ENCODE measurements at places on chromosomes 1 and 21.

GRCh38 chr1:172585861-172586260 is 52.9 kb downstream of the SUCO start:
- H3K4me3 ChIP-seq: no peak overlapping the region
- peaks cover 5% of the 10 kb centered on the region for H3K36me3 ChIP-seq
- DNase-seq: no peak
- no peaks in the 10 kb centered on the region for H3K27me3 ChIP-seq
- H3K27ac ChIP-seq: no peak overlapping the region
- H3K4me1 ChIP-seq: peaks cover 8% of the 10 kb centered on the region

DNA sequence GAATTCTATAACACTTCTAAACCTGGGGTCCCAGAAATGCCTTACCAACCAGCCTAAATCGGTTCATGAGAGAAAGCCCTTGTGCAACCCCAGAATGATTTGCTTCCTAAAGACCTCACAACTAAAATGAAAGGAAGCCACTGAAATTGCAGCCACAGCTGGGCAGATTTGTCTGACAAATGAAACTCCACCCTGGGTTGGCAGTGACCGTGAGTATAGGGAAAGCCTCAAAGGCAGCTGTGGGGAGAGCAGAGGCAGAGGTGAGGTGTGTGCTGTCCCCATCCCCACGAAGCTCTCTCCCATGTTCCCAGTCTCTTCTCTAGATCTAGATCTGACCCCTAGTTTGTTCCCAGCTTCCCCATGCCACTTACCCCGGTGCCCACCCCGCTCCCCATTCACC is 23.1 kb downstream of the RHBDL2 start:
- no peak for DNase-seq
- H3K27me3 ChIP-seq: no peaks in the 10 kb centered on the region
- H3K27ac ChIP-seq: no peak overlapping the region
- no peak overlapping the region for H3K4me3 ChIP-seq
- no peaks in the 10 kb centered on the region for H3K4me1 ChIP-seq
- no peaks in the 10 kb centered on the region for H3K36me3 ChIP-seq

- H3K4me1 ChIP-seq: no peaks in the 10 kb centered on the region
- H3K36me3 ChIP-seq: no peaks in the 10 kb centered on the region
- H3K4me3 ChIP-seq: no peak overlapping the region
Measured at GRCh38 chr1:57603696-57604095, 179.8 kb upstream of the DAB1 start.

DNA sequence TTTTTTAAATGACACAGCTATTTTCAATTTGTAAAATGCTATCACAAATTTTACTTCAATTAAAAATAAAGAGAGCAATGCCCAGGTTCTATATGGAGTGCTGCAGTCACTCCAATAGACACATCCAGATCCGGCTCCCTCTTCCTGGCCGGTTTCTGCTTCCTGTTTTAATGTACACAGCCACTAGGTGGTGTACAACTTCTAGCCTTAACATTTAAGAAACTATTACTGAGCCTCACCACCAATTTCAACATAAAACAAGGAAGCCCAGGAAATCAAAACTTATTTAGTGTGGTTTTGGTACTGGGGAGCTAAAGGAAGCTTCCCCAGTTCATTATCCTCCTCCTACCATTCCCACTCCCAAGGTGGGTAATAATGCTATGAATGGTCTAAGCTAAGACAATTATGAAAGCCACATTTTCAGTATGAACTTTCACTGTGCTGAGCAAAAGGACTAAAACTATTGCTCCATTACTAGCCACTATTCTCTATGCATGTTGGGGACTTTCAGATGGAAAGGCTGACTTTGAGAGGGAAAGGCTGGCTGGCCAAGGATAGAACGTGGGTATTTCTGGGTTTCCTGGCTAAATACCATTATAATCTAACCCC is 25.5 kb upstream of the MTMR11 start:
- no peaks in the 10 kb centered on the region for H3K27me3 ChIP-seq
- H3K36me3 ChIP-seq: peaks cover 41% of the 10 kb centered on the region
- H3K4me1 ChIP-seq: peaks cover 4% of the 10 kb centered on the region
- no peak overlapping the region for H3K27ac ChIP-seq

GRCh38 chr1:205709640-205710039 is 29.3 kb upstream of the SLC45A3 start:
- no peak overlapping the region for H3K4me3 ChIP-seq
- no peak for DNase-seq
- H3K27me3 ChIP-seq: no peaks in the 10 kb centered on the region
- H3K4me1 ChIP-seq: peaks cover 8% of the 10 kb centered on the region
- H3K36me3 ChIP-seq: peaks cover under 1% of the 10 kb centered on the region
- H3K27ac ChIP-seq: no peak overlapping the region

GRCh38 chr1:91545506-91546300 is 45.1 kb downstream of the CDC7 start:
- DNase-seq: no peak
- H3K27ac ChIP-seq: no peak overlapping the region
- no peaks in the 10 kb centered on the region for H3K4me1 ChIP-seq

DNA sequence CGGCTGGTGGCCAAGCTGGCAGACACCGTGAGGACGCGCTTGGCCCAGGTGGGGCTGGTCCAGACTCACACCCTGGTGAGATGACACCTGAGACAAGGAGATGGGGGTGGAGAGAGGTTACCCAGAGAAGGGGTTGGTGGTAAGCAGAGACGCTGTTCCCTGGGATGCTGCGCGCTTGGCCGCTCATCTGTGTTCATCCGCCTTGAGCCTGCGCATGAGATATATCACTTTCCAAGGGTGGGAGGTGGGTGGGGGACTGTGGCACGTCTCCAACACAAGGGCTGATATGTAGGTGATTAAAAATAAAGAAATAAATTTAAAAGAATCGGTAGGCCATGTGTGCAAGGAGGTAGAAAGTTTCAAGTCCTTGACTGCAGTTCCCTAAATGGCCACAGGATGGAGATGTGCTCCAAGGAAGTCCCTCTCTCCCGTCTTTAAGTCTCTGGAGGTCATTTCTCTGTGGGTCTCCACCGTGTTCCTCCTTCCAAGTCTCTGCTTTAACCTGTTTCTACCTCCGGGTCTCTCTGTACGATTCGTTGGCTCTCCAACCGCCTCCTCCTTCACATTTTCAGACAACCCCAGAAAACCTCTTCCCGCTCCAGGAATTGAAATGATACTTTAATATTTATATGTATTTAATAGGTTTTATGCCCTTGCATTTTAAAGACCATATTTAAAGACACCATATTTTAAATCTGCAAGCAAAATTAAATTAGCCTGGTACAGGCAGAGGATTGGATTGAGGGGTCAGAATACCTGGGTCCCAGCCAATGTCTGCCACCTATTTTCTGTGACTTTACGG is 4.5 kb downstream of the TTC24 start:
- DNase-seq: peak; percentile 84
- H3K27me3 ChIP-seq: peaks cover 18% of the 10 kb centered on the region
- H3K4me1 ChIP-seq: no peaks in the 10 kb centered on the region
- no peak overlapping the region for H3K27ac ChIP-seq
- no peak overlapping the region for H3K4me3 ChIP-seq

- H3K27ac ChIP-seq: no peak overlapping the region
- peaks cover 20% of the 10 kb centered on the region for H3K36me3 ChIP-seq
Measured at GRCh38 chr1:43455213-43455889, 1.6 kb upstream of the HYI start.

- peaks cover 2% of the 10 kb centered on the region for H3K4me1 ChIP-seq
- no peaks in the 10 kb centered on the region for H3K36me3 ChIP-seq
- H3K27me3 ChIP-seq: no peaks in the 10 kb centered on the region
- no peak overlapping the region for H3K27ac ChIP-seq
- H3K4me3 ChIP-seq: no peak overlapping the region
Measured at GRCh38 chr1:9846611-9847171, 22.9 kb upstream of the CLSTN1 start.

- no peaks in the 10 kb centered on the region for H3K36me3 ChIP-seq
- H3K27ac ChIP-seq: no peak overlapping the region
- H3K27me3 ChIP-seq: no peaks in the 10 kb centered on the region
- H3K4me1 ChIP-seq: no peaks in the 10 kb centered on the region
Measured at GRCh38 chr1:90480271-90480835, 236.7 kb downstream of the BARHL2 start.

GRCh38 chr1:214709241-214709640 is 106.2 kb downstream of the CENPF start:
- H3K36me3 ChIP-seq: no peaks in the 10 kb centered on the region
- H3K27me3 ChIP-seq: no peaks in the 10 kb centered on the region
- peaks cover 4% of the 10 kb centered on the region for H3K4me1 ChIP-seq
- H3K4me3 ChIP-seq: no peak overlapping the region
- H3K27ac ChIP-seq: peak overlapping the region; percentile 54

- no peak for DNase-seq
- no peaks in the 10 kb centered on the region for H3K4me1 ChIP-seq
- no peak overlapping the region for H3K4me3 ChIP-seq
- no peaks in the 10 kb centered on the region for H3K36me3 ChIP-seq
- H3K27me3 ChIP-seq: peaks cover 7% of the 10 kb centered on the region
Measured at GRCh38 chr1:58255192-58255591, 291.3 kb downstream of the OMA1 start.

- peak; percentile 38 for DNase-seq
- H3K4me1 ChIP-seq: peaks cover 2% of the 10 kb centered on the region
- H3K36me3 ChIP-seq: no peaks in the 10 kb centered on the region
- H3K27ac ChIP-seq: no peak overlapping the region
- H3K4me3 ChIP-seq: no peak overlapping the region
Measured at GRCh38 chr1:79197421-79197820, 190.9 kb upstream of the ADGRL4 start.

GRCh38 chr1:21175670-21176581 is 771 bp downstream of the EIF4G3 start:
- H3K27me3 ChIP-seq: no peaks in the 10 kb centered on the region
- H3K4me1 ChIP-seq: peaks cover 6% of the 10 kb centered on the region

DNA sequence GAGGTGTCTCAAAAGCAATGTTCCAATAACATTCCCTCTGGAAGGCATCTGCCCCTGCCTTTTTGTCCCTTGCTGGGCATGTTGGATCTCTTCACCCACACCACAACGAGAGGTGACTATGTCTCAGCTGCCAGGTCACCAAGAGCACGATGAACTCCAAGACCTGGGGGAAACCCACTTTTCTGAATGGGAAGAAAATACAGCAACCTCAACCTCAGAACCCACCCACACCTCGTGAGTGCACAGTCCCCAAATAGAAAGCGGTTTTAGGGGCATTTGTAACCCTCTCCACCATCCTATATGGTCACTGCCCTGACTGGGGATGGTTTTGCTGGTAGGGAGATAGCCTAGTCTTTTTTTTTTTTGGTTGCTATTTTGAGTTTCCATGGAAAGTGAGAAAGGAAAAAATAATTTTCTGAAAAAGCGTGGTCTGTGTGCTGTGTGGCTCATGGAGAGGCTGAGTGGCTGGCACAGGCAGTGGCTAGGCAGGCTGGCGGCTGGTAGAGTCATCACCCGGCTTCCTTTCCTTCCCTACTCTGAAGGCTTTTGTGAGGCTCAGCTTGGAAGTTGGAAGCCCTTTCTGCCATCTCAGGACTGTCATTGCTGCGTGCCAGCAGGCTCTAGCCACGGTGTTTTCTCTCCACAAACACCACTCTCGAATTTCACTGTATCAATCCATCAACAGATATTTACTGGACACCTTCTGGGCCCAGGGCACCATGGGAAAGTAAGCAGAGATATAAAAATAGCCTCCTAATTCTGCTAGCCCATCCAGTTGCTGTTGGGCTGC is 15.8 kb downstream of the TSPAN2 start:
- no peaks in the 10 kb centered on the region for H3K4me1 ChIP-seq
- no peak for DNase-seq
- H3K27me3 ChIP-seq: peaks cover 10% of the 10 kb centered on the region

GRCh38 chr1:15354580-15354965 is 55.1 kb upstream of the EFHD2 start:
- peak; percentile 78 for DNase-seq
- H3K4me1 ChIP-seq: peaks cover 11% of the 10 kb centered on the region
- no peak overlapping the region for H3K27ac ChIP-seq
- H3K4me3 ChIP-seq: no peak overlapping the region
- no peaks in the 10 kb centered on the region for H3K36me3 ChIP-seq

- no peak for DNase-seq
- no peak overlapping the region for H3K27ac ChIP-seq
- no peaks in the 10 kb centered on the region for H3K27me3 ChIP-seq
- no peak overlapping the region for H3K4me3 ChIP-seq
- H3K4me1 ChIP-seq: no peaks in the 10 kb centered on the region
- no peaks in the 10 kb centered on the region for H3K36me3 ChIP-seq
Measured at GRCh38 chr1:209820986-209821385, 6.8 kb upstream of the UTP25 start.

- H3K4me1 ChIP-seq: peaks cover 10% of the 10 kb centered on the region
- no peaks in the 10 kb centered on the region for H3K27me3 ChIP-seq
- H3K27ac ChIP-seq: no peak overlapping the region
- H3K4me3 ChIP-seq: no peak overlapping the region
- no peak for DNase-seq
- H3K36me3 ChIP-seq: no peaks in the 10 kb centered on the region
Measured at GRCh38 chr1:145692785-145693443, 14.3 kb downstream of the PDZK1 start.

- peak; percentile 96 for DNase-seq
- H3K36me3 ChIP-seq: no peaks in the 10 kb centered on the region
- peaks cover 14% of the 10 kb centered on the region for H3K27me3 ChIP-seq
- H3K4me3 ChIP-seq: no peak overlapping the region
- H3K4me1 ChIP-seq: peaks cover 8% of the 10 kb centered on the region
- H3K27ac ChIP-seq: no peak overlapping the region
Measured at GRCh38 chr1:31483012-31483946, 70.3 kb downstream of the SERINC2 start.

GRCh38 chr1:113809670-113810602 is 2.3 kb downstream of the RSBN1 start:
- peak overlapping the region; percentile 35 for H3K4me3 ChIP-seq
- H3K27ac ChIP-seq: no peak overlapping the region
- peaks cover 6% of the 10 kb centered on the region for H3K4me1 ChIP-seq
- DNase-seq: peak; percentile 50
- no peaks in the 10 kb centered on the region for H3K36me3 ChIP-seq

GRCh38 chr21:43812139-43812821 is 22.9 kb downstream of the RRP1 start:
- H3K27ac ChIP-seq: no peak overlapping the region
- no peak overlapping the region for H3K4me3 ChIP-seq
- no peaks in the 10 kb centered on the region for H3K27me3 ChIP-seq
- no peak for DNase-seq
- peaks cover 2% of the 10 kb centered on the region for H3K4me1 ChIP-seq

DNA sequence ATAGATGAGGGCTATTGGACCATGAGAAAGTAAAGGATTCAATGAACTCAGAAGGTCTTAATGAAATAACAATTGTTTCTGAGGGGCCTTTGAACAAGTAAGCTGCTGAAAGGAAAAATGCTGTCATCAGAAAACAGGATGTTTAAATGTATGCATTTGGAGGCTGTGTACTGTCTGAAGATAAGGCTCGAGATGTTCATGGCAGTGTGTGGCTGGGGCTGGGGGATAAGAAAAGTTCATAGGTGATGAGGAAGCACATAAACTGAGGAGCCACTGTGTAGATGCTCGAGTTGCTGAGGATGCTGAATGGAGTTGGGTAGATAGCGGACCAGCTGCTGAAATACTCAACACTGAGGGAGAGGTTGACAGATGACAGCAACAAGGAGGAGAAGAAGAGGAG is 17.8 kb downstream of the THEM4 start:
- no peak overlapping the region for H3K27ac ChIP-seq
- H3K4me1 ChIP-seq: peaks cover 2% of the 10 kb centered on the region
- no peak overlapping the region for H3K4me3 ChIP-seq

GRCh38 chr1:24898909-24899439 is 31.1 kb downstream of the RUNX3 start:
- no peak for DNase-seq
- peaks cover 47% of the 10 kb centered on the region for H3K27me3 ChIP-seq
- H3K27ac ChIP-seq: no peak overlapping the region

All from IMR-90 (cell line).